Cortex of kidney (tissue), 1 donor: ENCODE measurements at places on chromosomes 1 and 21.

DNA sequence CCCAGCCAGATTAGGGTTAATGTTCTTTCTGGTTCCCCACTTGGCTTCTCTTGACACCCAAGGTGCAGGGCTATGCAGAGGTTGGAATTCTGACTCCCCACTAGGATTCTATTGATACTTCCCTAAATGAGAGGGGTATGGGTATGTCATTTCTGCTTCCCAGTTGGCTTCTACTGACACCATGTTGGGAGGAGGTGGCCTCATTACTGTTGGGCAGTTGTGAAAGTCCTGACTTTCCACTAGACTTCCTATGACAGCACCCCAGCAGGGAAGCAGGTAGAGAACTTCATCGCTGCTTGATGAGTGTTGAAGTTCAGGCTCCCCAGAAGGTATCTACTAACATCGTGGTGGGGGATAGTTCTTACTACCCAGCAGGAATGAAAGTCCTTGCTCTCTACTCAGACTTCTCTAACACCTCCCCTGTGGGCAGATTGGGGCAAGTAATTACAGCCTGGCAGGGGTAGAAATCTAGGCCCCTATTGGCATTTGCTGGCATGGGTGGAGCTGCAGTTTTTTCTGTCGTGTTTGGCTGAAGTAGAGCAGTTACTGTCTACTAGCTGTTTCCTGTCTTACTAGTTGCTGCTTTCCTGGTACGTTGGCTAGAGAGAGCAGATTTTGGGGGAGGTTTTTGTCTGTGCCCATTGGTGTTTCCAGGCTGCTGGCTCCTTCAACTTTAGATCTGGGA is 41.5 kb downstream of the ZYG11B start:
- no peak for DNase-seq

DNA sequence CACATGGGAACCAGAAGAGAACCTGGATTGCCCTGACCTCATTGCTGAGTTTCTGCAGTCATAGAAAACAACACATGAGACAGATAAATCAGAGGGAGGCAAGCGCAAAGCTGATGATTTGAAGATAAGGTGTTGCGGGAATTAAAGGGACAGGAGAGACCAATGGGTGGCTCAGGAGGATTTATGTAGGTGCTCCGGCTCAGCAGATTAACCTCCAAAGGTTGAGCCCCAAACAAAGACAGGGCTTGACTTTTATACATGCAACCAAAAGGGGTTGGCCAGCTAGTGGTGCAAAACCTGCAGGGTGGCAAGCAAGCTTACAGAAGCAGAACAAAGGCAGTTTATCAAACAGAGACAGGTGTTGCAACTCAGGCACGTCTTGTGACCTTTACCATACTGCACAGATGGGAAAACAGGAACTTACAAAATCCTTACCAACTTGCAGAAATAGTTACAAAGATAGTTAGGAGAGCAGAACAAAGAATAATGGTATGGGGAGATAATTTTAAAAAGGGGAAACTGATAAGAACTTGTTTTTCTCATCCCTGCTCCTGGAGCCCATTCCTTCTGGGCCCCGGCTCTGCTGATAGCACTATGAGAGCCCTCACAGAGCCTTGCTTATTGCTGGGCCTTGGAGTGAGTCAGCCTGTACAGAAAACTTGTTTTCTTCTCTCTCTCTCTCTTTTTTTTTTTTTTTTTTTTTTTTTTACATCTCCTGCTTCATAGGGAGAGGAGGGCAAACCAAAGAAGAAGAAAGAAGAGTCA is 93.6 kb downstream of the SNRPE start:
- DNase-seq: no peak

GRCh38 chr21:37364722-37365121 is 1.9 kb upstream of the DYRK1A start:
- no peak for DNase-seq

DNA sequence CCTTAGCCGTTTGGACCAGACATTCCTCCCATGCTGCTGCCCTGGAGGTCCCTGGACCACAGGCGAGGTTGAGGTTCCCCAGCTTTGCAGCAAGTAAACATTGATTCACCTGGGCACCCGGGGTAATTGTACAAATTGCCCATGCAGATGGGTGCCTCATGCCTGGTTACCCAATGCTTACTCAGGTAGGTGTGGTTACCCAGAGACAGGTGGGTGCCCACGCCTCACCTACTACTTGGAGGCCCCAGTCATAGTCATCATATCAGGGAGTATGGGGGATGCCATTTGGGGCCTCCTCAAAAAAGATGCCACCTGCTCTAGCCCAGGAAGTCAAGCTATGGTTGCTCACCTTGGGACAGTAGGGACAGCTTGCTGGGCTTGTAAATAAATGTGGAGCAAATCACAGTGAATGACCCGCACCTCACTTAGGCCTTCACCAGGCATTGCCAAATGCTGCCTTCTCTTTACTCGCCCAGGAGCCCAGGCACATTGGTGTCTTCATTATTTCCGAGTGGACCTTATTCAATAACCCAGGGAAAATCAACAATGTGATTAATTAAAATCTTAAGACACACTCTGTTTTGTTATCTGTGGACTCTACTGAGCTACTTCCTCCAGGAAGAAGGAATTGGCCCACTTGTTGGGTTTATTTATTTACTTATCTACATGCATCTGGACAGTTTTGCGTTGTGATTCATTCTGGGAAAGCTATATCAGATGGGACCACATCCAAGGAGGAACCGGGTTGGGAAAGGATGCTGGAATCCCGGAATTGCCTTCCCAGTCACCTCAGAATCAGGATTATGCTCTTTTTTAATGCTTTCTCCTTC is 35.6 kb upstream of the GRHL3 start:
- no peak for DNase-seq

GRCh38 chr21:42521805-42522204 is 8.2 kb downstream of the SLC37A1 start:
- DNase-seq: no peak

GRCh38 chr1:203131548-203132200 is 4.1 kb downstream of the ADORA1 start:
- DNase-seq: no peak

DNA sequence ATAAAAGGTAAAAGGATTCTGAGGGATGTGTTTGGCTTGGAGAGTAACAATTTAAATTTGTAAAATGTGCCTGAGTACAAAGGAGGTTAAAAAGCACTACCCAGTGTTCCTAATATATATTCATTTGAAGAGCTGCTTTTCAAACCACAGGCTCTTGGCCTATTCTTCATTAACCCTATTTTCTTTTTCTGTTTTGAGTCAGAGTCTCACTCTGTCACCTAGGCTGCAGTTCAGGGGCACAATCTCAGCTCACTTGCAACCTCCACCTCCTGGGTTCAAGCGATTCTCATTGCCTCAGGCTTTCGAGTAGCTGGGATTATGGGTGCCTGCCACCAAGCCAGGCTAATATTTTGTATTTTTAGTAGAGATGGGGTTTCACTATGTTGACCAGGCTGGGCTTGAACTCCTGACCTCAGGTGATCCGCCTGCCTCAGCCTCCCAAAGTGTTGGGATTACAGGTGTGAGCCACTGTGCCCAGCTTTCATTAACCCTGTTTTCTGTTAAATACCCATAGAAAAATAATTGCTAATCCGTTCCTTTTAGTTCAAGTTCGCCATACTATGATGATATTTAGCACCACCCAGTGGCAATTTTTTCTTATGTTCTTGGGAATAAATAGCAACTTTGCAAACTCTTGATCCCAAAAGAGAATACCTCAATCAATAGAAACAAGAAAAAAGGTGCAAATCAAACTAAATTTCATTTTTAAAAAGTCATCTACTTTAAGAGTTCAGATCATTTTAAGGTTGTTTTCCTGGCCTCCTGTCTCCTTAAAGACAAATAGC is 30.5 kb downstream of the ZBTB8OS start:
- no peak for DNase-seq

DNA sequence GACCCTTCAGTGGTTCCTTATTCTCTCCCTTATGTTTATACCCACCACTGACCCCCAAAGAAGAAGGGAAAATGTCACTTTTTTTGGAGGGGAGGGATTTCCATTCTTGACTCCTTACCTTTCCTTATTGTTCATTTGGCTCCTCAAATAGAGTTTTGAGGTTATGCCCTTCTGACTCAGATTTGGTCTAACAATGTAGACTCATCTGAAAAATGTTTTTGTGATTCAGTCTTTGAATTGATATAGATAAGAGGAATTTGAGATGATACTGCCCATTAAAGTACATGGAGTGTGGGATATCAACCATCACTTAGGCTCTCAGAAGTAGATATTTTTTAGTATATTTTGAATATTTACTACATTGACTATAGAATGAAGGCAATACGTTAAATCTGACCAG is 16.1 kb downstream of the USP1 start:
- DNase-seq: no peak

DNA sequence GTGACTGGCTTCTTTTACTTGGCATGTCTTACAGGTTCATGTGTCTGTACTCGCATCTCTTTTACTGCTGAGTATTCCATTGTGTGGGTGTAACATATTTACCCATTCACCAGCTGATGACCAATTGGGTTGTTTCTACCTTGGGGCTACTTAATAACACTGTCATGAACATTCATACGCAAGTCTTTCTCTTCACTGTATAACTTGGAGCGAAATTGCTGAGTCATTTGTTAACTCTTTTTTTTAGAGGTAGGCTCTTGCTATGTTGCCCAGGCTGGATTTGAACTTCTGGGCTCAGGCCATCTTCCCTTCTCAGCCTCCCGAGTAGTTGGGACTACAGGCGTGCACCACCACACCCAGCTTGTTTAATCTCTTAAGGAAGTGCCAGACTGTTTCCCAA is 6.5 kb downstream of the PYCR2 start:
- DNase-seq: no peak

- DNase-seq: no peak
Observed at GRCh38 chr1:27507960-27508665, 18.1 kb upstream of the WASF2 start.

DNA sequence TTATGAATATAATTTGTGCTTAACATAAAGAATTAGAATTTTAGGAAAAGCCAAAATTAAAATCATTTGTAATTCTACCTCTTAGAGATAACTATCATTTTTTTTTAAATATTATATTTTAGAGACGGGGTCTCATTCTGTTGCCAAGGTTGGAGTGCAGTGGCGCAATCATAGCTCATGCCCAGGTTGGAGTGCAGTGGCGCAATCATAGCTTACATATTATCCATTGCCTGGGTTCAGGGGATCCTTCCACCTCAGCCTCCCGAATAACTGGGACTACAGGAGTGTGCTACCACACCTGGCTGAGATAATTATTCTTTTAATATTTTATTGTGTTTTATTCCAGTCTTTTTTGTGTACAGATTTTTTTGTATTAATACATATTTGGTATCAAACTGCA is 8.3 kb downstream of the RASAL2 start:
- no peak for DNase-seq

DNA sequence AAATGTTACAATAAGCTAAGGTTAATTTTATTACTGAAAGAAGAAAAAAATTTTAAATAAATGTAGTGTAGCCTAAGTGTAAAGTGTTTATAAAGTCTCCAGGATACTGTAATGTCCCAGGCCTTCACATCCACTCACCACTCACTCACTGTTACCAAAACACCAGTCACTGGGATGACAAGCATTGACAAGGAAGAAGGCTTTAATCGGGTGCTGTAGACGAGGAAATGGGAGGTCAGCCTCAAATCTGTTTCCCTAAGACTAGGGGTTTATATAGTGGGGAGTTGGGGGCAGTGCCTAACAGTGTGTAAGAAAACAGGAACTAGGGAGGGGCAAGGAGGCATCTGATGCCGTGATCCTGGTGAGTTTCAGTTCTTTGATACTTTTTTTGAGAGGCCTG is 69.4 kb downstream of the CHRM3 start:
- no peak for DNase-seq

DNA sequence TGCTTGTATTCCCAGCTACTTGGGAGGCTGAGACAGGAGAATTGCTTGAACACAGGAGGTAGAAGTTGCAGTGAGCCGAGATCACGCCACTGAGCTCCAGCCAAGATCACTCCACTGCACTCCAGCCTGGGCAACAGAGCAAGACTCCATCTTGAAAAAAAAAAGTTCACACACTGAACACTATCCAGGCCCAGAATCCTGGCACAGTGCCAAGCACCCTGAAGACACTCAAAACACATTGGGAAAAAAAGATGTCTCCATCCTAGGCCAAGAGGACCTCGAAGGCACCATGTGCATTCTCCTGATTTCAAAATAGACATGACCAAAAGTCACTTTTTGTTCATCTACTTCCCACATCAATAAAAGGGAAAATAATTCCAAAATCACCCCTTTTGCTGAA is 38.7 kb downstream of the SLC9A1 start:
- no peak for DNase-seq

GRCh38 chr1:156689953-156690674 is 12.9 kb upstream of the NES start:
- DNase-seq: no peak

DNA sequence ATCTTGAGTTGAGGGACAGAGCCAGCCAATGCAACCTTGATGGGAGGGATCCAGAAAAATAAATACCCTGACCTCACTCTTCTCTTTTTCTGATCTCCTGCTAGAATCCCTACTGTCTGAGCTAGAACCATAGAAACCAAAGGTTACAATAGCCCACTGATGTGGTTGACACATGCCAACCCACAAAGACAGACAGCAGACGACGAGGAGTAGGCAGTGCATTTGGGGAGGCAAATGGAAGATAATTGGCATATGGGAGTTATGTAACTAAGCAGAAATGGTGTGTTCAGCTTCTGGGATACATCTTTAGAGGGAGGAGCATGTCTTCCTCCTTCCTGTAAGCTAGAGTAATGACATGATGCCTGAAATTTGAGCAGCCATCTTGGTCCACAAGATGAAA is 171.7 kb upstream of the FGGY start:
- no peak for DNase-seq

- no peak for DNase-seq
Observed at GRCh38 chr1:55039342-55040082, at the start of gene PCSK9. Gene PCSK9 (plus strand): TSS chr1:55039548. CDS start chr1:55039838, 290 bp downstream.

DNA sequence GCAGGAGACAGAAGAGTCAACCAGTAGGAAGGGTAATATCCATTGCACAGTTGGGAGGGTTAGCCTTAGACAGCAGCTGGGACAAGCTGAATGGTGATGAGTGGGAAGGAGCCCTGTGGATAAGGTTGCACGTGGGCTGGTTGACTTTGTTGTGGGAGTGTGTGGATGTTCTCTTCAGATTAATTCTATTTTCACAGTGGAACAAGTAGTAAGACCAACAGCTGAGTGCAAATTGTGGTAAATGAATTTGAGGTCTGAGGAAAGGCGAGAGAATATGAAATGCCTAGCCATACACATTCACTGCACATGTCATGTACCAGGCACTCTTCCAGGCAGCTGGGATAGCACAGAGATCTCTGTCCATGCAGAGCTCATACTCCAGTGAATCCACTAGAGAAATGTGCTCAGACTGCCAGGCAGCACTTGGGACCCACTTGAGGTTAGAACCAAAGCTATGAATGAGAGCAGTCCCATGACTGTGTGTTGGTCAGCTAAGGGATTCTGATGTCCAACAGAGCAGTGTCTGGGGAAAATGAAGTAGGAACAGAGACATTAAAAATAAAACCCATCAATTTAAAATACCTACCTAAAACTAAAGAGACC is 25.2 kb upstream of the VTCN1 start:
- no peak for DNase-seq

DNA sequence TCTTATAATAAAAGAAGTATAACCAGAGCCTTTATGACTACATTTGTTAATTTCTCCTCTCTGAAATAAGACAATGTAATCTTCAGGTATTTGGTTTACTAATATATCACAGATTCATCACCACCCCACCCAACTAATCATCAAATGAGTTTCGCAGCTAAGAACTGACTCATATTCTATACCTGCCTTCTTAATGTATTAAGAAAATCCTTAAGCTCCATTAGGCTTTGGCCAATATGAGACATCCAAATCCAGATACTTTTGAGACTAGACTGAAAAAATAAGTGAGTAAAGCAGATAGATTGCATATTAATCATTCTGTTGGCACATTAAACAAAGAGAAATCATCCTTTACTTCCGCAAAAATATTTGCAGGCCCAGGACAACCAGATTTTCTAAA is 18.7 kb upstream of the FMO2 start:
- no peak for DNase-seq
